Posterior vena cava (tissue), 2 donors: ENCODE measurements at places on chromosomes 5 and 9. TPM values are rescaled to one million over a fixed set of nuclear protein-coding genes. Genes with fewer than 3 reads are reported as not detected.

Gene MSX2
- 0.88 TPM for total RNA-seq

Gene TAF11L2
- total RNA-seq = not detected

Gene DMRT3
- total RNA-seq = not detected

Gene SMIM33
- not detected for total RNA-seq

Gene NR6A1
- total RNA-seq = 0.76 TPM

Gene CRHBP
- total RNA-seq = 0.62 TPM

Gene C9
- not detected for total RNA-seq

Gene C9orf152
- not detected for total RNA-seq
